ENCODE measurements at places on chromosomes 1 and 21.

DNA sequence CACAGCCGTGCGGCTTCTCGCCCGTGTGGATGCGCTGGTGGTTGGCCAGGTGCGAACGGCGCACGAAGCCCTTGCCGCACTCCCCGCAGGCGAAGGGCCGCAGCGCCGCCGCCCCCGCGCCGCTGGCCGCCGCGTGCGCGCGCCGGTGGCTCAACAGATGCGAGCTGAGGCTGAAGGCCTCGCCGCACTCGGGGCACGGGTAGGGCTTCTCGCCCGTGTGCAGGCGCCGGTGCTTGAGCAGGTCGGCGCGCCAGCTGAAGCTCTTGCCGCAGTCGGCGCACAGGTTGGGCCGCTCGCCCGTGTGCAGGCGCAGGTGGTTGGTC is 24.9 kb downstream of the ZNF697 start:
- no peak for DNase-seq

GRCh38 chr1:25707280-25708016 is 90.9 kb downstream of the MAN1C1 start:
- no peak for DNase-seq

GRCh38 chr1:220007438-220007837 is 38.9 kb downstream of the EPRS1 start:
- DNase-seq: no peak

DNA sequence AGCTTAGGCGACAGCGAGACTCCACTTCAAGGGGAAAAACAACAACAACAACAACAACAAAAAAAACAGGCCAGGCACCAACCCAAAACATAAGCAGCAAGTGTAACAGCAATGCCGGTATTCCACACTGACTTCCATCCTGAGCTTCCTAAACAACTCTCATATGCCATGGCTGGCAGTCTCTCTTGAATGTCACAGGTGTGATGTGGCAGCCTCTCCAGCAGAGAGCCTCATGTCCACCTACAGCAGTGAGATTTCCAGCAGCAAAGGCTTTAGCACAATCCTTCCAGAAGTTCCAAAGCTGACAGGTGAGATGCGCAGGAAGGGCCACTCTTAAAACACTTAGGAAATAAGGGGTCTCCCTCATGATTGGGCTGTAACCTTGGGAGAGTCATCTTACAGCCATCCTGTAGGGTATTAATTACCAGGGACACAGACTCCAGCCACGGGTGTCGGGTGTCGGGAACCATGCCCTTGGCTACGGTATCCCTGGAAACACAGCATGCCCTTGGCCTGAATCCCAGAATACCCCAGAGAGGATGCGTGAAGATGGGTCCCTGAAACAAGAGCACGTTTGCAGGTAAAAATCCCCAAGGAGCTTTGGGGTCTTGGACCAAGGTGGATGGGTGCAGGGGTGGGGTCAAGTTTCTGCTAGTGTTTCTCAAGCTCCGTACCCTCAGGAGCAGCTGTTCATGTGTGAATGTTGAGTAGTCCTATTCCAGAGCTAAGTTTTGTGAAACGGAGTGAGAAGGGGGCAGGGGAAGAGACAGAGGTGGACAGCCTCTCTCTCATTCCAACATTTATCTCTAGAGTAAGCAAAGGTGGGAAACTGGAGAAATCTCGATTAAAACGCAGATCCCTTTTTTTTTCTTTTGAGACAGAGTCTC is 31.4 kb downstream of the CLSTN1 start:
- no peak for DNase-seq

GRCh38 chr1:57591842-57592241 is 168.0 kb upstream of the DAB1 start:
- no peak for DNase-seq

DNA sequence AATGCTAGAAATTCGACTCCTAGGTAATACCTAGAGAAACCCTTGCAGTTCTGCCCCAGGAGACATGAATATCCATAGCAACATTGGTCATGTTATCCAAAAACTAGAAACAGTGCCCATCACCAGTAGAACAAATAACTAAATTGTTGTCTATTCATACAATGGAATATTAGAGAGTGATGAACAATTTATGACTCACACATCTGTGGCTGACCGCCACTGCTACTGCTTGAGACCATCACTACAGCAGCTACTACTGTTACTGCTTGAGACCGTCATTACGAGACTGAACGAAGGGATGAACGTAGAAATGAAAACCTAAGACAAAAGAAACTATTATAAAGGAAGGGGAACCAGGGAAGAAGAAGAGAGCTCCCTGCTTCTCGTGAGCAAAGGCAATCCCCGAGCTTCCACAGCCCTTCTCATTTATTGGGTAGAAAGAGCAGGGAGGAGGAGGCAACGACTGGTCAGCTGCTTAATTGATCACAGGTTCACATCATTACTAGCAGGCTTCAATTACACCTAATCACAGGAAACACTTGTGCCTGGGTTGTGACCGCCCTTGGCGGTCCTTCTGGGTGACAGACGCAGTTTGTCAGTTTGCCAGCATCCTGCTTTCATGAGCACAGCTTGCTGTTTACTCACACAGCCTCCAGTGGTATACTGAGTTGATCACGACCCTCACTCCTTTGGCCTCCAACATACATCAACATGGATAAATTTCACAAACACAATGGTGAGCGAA is 14.1 kb upstream of the PADI4 start:
- DNase-seq: no peak

DNA sequence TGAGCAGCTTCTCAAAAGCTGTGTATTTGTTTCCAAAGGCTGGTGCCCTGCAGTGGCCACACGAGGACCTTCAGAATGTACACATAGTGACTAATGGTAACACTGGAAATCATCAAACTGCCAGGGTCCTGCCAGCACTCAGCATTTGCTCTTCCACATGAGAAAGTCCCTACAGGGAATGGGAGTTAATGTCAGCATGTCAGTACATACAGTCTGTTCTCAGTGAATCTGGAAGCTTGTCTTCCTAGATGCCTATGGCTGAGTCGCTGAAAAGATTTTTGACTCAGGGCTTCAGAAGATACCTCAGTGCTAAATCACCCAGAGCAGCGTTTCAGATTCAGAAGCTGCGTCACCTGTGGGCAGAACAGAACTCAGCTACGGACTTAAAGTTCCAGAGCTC is 108.2 kb downstream of the CDC7 start:
- no peak for DNase-seq

DNA sequence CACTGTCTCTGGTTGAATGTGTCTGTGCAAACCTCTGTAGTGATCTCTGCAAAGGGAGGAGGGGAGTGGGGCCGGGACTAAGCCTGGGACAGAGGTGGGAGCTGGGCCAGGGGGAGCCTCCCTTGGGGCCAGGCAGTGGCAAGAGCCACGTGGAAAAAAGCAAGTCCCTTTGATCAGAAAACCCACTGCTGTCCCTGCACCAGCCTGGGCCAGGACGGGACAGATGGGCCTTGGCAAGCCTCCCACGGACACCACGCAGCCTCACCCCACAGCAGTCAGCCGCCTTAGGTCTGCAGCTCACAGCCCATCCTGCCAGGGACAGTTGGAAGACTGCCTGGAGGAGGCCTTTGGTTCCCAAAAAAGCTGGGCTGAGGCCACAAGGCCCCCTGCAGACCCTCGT is 11.7 kb upstream of the TRAPPC10 start:
- DNase-seq: no peak

DNA sequence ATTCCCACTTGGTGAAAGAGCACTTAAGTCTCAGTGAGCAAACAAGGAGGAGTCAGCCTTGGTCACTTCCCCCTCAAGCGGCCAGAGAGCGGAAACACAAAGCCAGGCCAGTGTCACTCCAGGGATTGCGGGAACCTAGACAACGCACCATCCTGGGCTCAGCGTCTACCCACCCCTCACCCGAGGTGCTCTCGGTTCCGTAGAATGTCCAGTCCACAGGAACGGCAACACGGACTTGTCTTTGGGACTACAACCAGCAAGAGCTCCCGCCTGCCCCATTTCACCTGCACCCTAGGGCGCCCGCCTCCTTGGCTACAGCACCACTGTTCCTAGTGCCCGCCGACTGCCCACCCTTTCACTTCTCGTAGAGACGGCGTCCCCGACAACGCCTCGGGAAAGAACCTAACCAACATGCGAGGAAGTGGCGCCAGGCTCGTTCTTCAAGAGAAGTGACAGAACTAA is 509 bp downstream of the GDAP2 start:
- DNase-seq: peak; percentile 18

DNA sequence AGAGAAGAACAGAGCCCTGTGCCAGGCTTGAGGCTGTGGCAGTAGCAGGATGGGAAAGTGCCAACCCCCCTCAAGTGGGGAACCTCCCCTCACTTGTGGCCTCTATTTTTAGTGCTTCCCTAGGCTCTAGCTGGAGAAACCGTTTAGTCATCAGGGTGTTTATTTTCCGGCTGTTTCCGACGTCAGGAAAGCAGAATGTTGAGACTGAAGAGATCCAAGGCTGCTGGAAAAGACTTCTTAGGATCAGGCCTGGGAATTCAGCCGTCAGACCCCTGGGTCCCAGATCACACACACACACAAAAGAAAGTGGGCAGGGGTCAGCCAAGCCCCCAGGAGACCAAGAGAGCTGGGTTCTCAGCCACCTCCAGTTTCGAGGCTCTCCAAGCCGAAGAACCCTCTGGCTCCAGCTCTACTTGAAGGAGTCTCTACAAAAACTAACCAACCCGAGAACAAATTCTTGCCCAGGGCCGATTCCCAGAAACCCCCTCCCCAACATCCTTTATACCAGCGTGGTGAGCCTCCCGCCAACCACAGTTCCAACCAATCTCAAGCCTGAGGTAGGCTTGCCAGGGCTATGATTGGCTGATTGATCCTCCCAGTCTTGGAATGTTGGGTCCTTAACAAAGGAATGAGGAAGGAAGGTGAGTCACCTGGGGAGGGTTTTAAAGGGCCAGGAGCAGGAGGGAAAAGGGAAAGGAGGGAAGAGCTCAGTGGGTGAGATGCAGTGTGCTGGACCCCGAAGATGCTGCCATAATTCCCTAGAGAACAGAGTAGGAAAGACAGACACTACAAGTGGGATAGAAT is 2.5 kb upstream of the MEF2D start:
- no peak for DNase-seq
